Bronchial epithelial cell (primary cell): ENCODE measurements at places on chromosomes 3 and 15. TPM values are rescaled to one million over a fixed set of nuclear protein-coding genes. Genes with fewer than 3 reads are reported as not detected.

MESP1 gene
- 0.26 and 1.4 TPM in 2 replicates for total RNA-seq

NUSAP1 gene
- 3.7 and 4.1 TPM in 2 replicates for total RNA-seq

CADM2 gene
- total RNA-seq, result under 0.01 and 0.26 TPM in 2 replicates

CACNA2D3 gene
- 0.13 TPM in 1 of 2 replicates, not detected in the other for total RNA-seq

CRTC3 gene
- total RNA-seq, result 5.8 and 9.2 TPM in 2 replicates

TP63 gene
- total RNA-seq, result 122 TPM in 2 replicates

GOLGA8S gene
- total RNA-seq, result under 0.01 TPM in 1 of 2 replicates, not detected in the other

CATSPER2 gene
- 4.7 TPM in 2 replicates for total RNA-seq

XPC gene
- total RNA-seq, result 25.3 and 33.4 TPM in 2 replicates

TARS3 gene
- 5.4 and 11.1 TPM in 2 replicates for total RNA-seq

ADPRH gene
- total RNA-seq, result 0.53 and 2.7 TPM in 2 replicates
